ENCODE measurements at places on chromosomes 3 and 15.

DNA sequence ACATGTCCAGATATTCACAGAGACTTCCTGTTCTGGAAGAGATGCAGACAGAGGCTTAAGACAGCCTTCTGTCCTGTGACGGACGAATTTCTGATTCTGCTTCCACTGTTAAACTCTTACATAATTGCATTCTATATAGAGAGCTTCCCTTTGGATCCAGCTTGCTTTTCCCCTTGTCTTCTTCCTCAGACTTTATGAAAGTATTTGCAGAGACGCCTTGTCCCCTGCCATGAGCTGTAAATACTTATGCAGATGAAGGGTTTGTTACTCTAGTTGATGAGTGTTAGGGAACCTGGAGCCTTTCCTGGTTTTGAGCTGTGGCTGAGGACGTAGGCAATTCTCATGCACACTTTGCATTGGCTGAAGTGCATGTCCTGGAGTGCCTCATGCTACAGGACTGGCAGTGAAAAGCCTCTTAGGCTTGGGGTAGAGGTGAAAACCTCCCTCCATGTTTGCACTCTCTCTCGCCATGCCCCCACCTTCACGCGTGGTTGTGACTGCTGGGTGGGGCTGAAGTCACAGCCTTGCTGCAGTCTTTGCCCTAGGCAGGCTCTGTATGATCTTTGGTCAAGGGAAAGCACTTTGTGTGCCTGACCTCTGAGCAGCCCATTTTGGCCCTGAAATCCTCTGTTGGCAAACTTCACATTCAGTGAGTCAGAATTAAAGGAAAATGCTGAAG, 286.6 kb downstream of the PTPRG start:
- DNase-seq, result no peak

DNA sequence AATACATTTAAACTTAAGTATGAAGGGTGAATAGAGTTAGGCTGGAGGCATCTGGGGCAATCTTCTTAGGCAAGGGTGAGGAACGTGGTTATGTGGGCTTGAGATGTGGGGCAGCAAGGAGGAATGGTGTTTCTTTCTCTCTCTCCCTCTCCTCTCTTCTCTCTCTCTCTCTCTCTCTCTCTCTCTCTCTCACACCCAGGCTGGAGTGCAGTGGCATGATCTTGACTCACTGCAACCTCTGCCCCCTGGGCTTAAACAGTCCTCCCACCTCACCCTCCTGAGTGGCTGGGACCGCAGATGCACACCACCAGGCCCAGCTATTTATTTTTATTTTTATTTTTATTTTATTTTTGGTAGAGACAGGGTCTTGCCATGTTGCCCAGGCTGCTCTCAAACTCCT, 4.0 kb upstream of the MGA start:
- no peak for DNase-seq

GRCh38 chr3:113985541-113985940, 37.7 kb downstream of the ZDHHC23 start:
- no peak for DNase-seq

GRCh38 chr3:66395635-66396034, 105.2 kb downstream of the LRIG1 start:
- DNase-seq, result peak; percentile 58

DNA sequence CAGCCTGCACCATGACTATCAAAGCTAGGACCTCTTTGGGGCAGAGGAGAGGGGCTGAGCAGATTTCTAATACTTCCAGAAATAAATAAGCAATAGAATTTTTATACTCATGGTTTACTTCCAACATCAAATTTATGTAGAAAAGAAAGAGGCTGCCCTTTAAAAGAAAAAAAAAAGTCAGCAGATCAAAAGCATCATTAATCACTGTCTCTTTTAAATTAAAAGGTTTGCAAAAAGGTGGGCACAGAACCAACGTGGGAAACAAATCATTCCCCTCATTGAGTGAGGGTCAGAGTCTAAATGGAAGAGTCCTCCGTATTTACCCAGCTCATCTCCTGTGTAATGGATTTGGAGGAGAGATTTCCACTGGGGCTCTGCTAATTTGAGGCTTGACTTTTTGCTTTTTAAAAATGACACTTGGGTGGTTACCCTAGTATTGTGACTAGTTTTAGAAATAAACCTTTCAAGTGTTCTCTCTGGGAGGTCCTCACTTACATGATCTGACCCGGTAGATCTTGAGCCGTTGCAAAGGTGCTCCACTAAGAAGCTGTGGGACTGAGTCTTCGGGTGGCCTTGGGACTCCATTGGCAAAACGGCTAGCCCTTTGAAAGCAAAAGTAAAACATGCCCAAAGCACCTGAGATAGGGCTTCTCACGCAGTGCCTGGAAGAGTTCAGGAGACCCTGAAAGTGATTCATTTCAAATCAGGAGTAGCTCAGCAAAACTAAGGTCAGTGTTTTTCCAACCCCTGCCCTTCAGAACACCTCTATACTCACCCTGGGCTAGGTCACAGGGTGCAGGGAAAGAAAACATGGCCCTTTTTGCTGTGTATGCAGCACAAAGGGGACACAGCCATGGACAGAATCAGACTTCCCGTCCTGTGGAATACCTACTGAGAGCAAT, 320.9 kb downstream of the FOXP1 start:
- DNase-seq, result peak; percentile 40

DNA sequence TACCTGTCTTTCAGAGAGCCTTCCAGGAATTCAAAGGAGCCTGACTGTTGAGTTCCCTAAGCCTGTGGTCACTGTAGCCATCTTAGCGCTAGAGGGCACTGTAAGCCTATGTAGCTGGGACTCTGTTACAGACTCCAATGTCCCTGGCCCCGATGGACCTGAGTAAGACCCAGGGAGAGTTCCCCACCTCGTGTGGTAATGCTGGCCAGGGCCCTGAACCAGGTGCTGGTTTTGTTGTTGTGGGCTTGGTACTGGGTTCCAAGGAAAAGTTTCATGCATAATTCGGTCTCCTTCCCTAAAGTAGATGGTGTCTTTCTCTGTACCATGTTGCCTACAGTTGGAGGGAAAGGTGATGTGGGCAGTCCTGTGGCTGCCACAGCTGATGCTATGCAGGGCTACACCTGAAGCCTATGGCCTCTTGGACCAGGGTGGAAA, 32.4 kb downstream of the CDAN1 start:
- DNase-seq, result peak; percentile 66

DNA sequence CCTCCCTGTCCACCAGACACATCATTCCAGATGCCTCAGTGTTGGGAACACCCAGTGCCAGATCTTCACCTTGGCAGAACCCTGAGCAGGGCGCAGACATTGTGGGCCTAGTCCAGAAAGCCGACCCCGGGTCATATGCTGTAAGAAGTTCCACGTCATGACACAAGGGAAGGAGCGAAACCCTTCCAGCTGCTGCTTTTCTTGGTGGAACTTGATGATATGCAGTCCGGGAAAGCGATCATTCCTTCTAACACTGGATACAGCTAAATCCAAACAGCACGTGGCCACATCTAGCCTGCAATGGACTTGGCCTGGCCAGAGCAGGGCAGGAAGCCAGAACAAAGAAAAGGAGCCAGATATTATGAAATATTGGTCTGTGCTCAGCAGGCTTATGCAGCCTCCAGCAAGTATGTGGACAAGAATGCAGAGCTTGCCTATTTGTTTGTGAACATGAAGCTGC, 22.0 kb downstream of the GASK1A start:
- DNase-seq, result no peak
